ENCODE measurements at places on chromosomes 7 and 10. TPM values are rescaled to one million over a fixed set of nuclear protein-coding genes. Genes with fewer than 3 reads are reported as not detected.

DNA sequence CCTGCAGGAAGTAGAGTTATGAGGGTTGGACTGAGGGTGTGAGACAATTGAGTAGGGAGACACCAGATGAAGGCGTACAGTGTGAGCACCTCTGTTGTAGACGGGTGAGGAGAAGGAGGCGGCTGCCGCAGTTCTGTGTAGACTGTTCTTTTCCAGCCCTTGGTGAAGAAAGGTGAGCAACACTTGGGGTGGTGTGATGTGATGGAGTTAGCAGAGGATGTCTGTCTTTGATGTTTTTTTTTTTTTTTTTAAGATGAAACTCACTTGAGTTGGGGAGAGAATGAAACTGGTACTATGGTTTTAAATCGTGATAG, 42.8 kb upstream of the RNF216 start:
- DNase-seq: peak; percentile 38

- DNase-seq: no peak
Measured at GRCh38 chr10:70508912-70509756, 30.6 kb downstream of the PALD1 start.

DNA sequence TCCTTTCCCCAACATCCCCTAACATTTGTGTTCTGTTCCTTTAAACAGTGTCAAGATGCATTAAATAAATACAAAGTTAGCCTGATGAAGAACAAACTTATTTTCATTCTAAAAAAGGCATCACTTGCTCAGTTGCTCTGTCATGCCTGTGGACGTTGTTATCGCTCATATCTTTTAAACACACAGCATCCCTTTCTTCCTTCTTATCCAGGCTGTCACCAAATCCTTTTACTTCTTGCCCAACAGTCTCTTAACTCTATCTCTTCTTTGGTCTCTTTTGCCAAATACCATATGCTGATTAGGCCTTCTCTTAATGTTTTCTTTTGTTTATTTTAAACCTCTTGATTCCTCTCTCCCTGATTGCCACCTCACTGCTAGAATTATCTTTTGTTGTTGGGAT, 43.9 kb downstream of the DKK1 start:
- DNase-seq: no peak

- no peak for DNase-seq
Measured at GRCh38 chr7:151060113-151060415, 675 bp downstream of the SLC4A2 start.

DNA sequence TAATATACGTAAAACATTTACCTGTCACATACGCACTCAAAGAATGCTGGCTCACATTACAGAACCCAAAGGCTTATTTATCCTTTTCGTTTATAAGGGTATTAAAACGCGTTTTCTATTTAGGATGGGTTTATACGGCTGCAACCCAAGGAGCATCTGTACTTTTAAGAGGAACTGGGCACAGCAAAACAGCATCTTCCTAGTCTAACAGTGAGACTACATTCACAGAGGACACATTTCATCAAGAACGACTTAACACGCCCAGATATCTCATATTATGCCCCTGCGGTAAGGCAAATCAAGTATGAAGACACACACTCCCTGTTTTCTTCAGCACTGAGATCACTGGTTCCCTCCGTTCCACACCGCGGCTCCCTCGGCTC, 533 bp upstream of the DMTF1 start:
- no peak for DNase-seq

DNA sequence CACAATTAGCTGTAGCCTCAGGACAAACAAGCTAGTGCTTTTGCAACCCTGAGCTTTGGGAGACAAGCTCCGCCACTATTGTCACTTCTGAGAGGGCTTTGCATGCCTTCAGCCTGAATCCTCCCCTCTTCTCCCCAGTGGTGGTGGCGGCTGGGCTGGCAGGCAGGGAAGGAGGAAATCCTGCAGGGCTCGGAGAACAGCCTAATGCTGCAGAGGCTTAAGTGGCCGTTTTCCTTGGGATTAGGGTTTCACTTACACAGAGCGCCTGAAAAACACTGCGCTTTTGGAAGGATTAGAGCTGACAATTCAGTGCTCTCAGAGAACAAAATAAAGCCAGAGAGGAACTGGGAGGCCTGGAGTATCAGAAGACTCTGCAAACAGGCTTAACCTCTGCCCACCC, 71.3 kb downstream of the PAX2 start:
- no peak for DNase-seq

- DNase-seq: no peak
Measured at GRCh38 chr10:21726601-21727225, 192.7 kb downstream of the MLLT10 start.

GRCh38 chr7:50815138-50815537, 32.4 kb upstream of the GRB10 start:
- DNase-seq: no peak

DNA sequence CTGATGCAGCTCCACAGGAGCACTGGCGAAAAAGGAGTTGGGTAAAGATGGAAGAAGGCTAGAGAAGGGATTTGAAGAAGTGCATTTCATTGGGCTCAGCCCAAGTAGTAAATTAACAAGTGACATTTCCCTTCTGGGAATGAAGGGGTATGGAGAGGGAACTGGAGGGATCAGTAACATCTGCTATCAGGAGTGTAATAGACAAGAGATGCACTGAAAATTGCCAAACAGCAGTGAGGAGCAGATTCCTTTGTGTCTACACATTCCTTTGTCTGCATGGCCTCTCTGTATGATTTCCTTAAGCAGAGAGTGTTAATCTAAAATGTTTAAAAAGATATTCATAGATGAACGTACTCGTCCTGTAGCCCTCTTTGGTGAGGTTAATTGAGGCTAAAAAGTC, 148.2 kb upstream of the FERD3L start:
- no peak for DNase-seq

GRCh38 chr10:65396997-65397396, 1528.8 kb upstream of the LRRTM3 start:
- no peak for DNase-seq

GRCh38 chr7:16660702-16661464, 14.9 kb downstream of the BZW2 start:
- DNase-seq: no peak

DNA sequence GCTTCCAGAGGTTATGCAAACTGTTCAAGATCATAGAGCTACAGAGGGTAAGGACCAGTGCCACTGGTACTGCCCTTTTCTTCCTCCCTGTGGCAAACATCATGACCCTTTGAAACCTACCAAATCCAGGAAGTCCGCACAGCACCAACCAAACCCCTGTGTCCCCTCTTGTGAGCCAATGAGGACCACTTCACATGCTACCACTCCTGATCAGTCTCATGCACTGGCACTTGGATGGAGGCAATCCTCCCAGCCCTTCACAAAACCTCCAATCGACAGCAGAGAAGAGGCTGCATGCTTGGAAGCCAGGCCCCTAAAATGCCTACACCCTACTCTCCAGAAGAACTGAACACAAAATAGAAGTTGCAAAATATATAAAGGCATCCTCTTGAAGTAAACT, 248.0 kb downstream of the TNS3 start:
- DNase-seq: no peak

DNA sequence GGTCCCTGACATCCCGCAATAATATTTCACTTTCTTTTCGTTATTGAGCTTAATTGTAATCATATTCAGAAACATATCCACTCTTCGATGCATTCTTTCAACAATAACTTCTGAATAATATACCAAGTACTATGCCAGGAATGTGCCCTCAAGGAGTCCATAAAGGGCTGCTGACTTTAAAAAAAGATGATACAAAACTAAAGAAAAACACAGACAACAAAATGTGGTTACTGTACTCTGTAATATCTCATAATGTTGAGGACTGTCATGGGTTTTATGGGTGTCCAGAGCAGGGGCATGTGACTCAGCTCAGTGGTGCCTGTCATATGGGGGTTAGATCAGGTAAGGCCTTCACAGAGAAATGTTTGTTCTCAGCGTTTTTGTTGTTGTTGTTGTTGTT, 73.7 kb downstream of the ARL4A start:
- no peak for DNase-seq

DNA sequence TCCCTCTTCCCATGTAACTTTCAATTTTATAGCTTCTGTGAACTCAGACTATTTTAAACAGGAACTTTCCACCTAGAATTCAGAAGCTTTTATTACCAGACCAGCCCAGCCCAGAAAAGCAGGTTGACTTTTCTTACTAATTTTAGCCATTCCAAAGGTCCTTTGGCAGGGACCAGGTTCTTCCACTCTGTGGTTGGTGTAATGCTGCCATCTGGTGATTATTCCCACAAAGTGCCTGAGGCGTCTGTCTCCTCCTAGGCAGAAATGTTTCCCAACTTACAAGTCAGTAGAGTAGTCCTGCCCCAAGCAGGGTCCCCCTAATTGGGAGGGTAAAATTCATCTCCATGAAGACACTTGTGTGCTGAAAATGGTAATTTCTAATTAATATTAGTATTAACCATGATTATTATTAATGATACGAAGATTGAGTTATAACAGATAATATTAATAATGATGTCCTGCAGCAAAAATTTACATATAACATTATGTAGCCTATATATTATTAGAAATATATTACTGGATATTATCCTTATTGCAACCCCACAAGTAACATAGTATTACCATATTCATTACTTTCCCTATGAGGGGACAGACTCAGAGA, 53.0 kb upstream of the PPP1R17 start:
- no peak for DNase-seq

DNA sequence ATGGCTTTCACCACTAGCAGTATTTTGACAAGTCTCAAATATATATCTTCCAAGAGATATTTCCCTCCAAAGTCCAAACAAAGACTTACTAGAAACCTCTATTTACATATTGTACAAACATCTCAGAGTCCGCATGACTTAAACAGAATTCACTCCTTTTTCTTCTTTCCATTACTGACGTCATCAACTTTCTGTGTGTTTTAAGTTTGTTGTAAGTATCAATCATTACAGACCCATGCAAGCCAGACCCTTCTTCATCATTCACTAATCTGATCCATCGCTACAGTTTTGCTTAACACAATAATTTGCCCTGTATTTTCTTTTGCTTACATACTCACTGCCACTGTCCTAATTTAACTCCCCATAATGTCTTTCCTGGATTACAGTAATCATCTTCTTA, 51.9 kb downstream of the SEMA3A start:
- no peak for DNase-seq

GRCh38 chr10:51918440-51918839, 219.0 kb upstream of the CSTF2T start:
- no peak for DNase-seq

DNA sequence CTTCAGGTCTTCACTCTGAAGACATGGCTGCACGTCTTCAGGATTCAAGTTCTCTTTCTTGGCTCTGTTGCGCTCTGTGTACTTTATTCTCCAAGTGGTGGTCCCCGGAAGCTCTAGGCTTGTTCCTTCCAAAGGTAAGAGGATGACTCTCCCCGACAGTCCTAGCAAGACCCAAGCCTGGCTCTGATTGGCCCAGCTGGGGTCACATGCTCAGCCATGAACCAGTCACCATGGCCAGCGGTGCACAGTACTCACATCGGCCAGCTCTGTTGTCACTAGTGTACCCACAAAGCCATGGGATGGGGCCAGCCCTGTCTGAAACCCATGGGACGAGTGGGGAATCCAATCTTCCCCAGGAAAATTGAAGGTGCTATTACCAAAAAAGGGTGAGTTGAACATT, 5.2 kb upstream of the C7orf33 start:
- DNase-seq: no peak

- peak; percentile 56 for DNase-seq
Measured at GRCh38 chr7:38374507-38374906, 101.1 kb upstream of the TARP start.

DNA sequence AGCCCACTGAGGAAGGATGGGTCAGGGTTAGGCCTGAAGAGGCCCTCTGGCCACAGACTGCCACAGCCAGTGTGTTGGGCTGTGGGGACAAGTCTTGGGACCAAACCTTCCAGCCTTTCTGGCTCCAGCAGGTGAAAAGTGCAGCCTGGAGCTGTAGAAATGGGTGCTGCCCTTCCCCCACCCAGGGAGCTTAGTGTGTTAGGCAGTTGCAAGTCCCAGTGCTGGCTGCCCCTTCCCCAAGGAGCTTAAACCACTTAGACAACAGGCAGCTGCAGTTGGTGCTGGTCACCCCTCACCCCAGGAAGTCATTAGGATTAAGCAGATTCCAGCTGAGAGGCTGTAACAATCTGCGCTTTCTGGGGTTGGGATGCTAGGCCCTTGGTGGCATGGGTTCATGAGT, 563.3 kb downstream of the NRG3 start:
- no peak for DNase-seq

- no peak for DNase-seq
Measured at GRCh38 chr10:92757066-92757710, 67.4 kb downstream of the HHEX start.

DNA sequence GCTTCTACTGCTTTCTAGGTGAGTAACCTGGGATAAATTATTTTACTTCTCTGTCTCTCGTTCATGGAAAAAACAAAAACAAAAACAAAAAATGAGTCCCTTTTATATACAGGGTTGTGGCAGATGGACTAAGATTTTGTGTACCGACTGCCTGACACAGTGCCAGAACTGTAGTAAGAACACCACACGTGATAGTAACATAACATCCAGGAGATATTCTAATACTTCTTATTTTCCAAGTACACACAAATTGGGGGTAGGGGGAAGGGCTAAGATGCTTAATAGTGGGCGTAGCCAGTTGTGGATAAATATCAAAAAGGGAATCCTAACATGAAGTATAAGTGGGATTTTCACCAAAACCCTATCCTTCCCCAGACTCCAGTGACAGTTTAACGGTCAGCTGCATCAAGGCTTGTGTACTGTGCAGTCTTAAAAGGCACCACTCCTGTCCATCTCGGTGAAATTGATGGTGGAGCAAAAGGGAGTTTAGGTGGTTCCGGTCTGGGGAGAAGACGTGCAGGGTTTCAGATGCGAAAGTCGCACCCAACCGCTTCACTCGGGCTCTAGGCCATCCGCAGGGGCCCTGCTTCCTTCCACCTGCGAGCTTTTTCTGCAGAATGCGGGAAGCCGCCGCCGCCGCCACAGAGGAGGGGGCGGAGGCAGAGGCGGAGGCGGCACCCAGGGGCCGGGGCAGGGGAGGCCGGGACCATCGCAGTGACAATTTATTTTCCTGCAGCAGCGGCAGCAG, at the start of gene STAMBPL1:
Gene STAMBPL1, plus strand, starts transcription at position 712 of the 748 bp plus-strand sequence. CDS start 21,464 bp downstream, outside the sequence.
- DNase-seq: peak; percentile 60

DNA sequence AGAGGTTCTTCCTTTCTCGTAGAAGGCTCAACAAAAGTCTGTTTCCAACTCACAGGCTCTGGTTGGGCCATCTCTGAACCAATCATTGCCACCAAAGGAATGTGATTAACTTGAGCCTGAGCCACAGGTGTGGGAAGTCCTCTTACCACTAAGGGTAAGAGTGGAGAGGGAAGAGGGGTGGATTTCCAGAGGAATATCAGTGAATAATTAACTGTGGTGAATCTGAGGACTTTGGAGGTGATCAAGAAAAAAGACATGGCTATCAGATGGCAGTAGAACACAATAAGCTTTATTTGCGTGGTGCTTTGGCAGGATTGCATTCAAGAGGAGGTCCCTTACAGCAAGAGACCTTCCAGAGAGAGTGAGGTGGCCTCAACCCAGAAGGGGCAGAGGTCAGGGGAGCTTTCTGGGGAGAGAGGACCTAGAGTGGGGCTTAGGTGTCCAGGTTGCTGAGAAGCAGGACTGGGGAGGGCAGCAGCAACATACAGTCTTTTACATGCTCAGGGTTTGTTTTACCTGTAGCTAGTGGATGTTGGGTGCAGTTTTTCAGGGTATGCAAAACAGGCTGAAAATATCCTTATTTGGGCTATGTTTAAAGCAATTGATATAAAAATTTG, 61.4 kb downstream of the BBS9 start:
- DNase-seq: no peak

Gene TMEM196
- total RNA-seq: not detected

Gene NACAD
- total RNA-seq: 0.82 TPM

Gene DGKI
- 1.3 TPM for total RNA-seq

Gene GDF2
- total RNA-seq: not detected

Gene FAM180A
- not detected for total RNA-seq

Gene MKI67
- 136 TPM for total RNA-seq

Gene DMTF1
- 69.0 TPM for total RNA-seq

Gene SUMF2
- total RNA-seq: 140 TPM

Gene WEE2
- total RNA-seq: not detected

Gene CALML3
- not detected for total RNA-seq

Gene ZMIZ1
- total RNA-seq: 36.3 TPM

Data from CD8-positive, alpha-beta memory T cell (primary cell).